Stimulated activated CD4-positive, alpha-beta T cell treated with anti-CD3 and anti-CD28 coated beads, Interleukin-15, amount 100 ng/mL, for 1 hour (primary cell): ENCODE measurements at places on chromosomes 2 and 18.

DNA sequence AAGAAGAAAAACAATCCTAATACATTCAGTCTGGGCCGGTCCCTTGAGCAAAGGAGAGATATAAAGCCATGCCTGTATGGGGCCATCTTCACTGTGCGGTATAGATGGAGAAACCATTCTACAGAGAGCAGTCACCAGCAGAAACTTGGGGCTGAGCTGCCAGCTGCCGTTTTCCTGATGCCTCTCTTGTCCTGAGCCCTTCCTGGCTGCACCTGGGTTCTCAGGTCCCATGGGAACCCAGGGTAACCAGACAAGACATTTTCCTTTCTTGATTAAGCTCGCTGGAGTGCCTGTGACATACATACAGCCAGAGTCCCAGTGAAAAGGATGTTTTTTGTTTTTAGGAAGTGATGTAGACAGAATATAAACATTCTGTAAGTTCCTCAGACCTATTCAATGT, 5.3 kb upstream of the METTL21A start:
- DNase-seq: no peak

GRCh38 chr18:77063260-77063659, 69.3 kb downstream of the MBP start:
- DNase-seq: peak; percentile 53

DNA sequence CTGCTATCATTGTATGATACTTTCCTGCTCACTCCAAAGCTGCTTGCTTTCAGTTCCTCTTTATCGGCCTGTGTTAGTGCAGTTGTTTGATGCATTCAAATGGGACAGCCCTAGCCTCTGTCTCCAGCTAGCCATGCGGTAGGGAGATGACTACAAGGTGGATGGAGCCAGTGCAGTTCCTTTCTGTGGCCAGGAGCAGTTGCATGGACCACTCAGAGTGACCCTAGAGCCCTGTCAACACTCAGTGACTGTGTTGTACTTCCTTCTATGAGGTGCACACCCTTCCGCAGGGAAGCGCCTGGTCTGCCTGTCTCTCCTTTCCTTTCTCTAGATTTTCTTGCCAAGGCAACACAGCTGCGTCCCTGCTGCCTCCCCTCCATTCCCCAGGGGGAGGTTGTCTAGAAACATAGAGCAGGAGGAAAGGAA, 33.8 kb downstream of the KCNS3 start:
- no peak for DNase-seq

- DNase-seq: no peak
These were observed 399.0 kb upstream of the ID2 start for GRCh38 chr2:8282858-8283252.

GRCh38 chr18:41396861-41397260, 558.2 kb upstream of the PIK3C3 start:
- DNase-seq: no peak

GRCh38 chr2:238761868-238762267, 86.0 kb upstream of the TWIST2 start:
- DNase-seq: no peak

DNA sequence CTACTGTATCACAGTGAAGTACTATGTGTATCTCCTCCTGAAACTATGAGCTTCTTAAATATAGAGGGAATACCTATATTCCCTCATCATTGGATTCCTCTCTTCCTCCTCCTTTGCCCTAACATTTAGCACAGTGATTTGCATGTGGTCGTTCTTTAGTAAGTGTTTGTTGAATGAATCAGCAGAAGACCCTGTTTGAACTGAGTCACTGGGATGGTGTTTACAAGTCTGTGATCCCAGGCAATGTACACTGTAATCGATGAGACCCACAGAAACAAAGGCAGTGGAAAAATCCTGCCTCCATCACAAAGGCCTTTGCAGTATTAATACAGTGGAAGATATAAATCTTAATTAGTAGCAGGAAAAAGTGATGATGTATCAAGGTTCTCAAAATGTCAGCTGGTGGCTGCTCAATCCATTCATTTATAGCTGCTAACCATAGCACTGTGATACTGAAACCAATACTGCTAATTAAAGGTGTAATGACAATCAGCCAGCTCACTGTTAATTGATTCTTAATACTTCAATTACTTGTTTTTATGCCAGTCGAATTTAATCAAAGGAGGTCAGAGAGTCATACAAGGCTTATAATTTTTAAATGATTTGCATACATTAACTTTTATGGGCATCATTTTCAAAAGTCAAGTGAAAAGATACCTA, 20.8 kb upstream of the MYO3B start:
- no peak for DNase-seq

DNA sequence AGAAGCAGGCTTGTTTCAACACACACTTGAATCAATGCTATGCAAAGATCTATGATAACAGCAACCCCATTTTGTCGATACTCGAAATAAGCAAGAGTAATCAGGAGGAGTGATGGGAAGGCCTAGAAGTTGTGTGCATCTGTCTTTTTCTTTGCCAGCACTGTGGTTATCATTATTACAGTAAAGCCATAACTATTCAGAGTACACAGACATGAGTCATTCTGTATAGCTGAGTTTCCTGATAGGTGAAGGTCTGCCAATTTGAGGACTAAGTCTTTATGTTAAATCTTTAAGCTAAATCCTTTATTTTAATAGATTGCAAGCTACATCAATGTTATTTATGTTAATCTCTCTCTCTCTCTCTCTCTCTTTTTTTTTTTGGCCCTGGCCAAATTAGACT, 1344.4 kb upstream of the CELF4 start:
- no peak for DNase-seq

DNA sequence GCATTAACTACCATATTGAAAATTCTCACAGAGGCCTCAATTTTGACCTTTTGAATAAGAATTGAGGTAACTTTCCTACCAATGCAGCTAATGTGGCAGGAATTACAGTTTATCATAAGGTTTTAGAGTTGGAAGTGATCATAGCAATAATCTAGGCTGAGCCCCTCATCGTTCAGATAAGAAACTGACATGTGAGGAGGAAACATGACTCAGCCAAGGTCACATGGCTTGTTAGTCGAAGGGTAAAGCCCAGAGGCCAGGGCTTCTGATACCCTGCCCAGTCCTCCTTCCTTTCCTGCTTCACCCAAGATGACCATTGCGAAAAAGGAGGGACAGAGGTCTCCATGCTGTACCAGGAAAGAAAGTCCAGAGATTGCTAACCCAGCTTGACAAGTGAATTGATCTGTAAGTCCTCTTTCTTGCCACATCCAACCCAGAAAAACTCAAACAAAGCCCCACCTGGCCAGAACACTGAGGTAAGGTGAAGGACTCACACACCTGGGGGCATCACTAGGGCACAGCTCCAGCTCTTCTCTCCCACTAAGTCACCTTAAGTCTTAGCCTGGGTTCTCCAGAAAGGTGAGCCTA, 174.8 kb downstream of the EN1 start:
- DNase-seq: no peak

DNA sequence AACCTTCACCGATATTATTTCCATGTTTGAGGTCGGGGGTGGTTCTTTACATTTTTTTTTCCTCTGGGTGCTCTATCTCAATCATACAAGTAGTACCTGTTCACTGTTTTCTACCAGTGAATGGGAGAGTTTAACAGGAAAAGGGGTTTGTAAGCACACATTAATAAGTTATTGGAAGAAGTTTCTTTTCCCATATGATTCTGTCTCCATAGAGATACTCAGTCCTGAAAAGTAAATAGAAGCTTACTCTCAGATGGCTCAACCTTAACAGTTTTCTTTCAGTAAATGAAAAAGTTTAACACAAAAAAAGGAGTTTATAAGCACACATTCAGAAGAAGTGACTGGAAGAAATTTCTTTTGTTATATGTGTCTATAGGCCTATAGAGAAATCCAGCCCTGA, 995.6 kb upstream of the SLC39A10 start:
- no peak for DNase-seq

GRCh38 chr18:75438891-75439290, 11.4 kb upstream of the SMIM21 start:
- no peak for DNase-seq
